ENCODE measurements at places on chromosomes 6 and 20.

DNA sequence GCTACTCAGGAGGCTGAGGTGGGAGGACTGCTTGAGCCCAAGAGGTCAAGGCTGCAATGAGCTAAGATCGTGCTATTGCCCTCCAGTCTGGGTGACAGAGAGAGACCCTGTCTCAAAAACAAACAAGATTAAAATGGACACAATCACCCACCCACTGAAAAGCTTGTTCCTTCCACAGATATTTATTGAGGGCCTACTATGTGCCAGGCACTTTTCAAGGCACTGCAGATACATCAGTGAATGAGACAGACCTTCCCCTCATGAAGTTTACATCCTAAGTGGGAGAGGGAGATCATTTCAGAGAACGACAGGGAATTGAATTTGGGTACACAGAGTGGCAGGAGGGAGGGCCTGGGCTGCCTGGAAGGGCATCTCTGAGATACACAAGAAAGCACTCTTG, 14.4 kb downstream of the RSPO4 start:
- DNase-seq = no peak

GRCh38 chr20:38001173-38001875, 31.9 kb downstream of the TTI1 start:
- peak; percentile 12 for DNase-seq

GRCh38 chr6:90466154-90466940, 120.5 kb downstream of the MAP3K7 start:
- DNase-seq = no peak

DNA sequence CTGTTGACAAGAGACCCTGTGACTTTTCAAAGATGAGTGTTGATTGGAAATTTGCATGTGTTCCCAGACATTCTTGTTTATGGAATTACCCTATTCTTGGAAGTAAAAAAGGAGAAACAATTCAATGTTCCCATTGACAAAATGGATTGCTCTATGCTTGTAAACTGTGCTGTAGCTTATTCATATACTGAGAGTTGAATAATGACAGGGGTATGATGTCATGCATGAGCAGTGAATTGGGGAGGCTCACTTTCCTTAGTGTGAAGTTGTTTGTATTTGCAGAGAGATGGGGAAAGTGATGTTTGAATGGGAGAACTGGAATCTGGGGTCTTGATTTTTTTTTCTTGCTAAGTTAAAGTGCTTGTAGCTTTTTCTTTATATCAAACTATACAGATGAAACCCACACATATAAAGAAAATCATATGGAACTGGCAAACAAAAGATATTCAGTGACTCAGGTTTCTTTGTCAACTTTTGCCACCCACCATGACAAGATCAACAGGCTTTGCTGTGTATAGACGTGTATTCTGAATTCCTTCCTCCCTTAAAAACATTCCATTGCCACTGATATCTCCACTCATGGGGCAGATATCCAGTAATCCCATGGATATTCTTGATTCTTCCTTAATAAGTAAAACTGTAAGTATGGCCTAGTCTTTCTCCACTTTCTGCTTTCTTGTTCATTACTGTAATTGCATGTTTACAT, 97.8 kb upstream of the JAG1 start:
- DNase-seq = no peak

DNA sequence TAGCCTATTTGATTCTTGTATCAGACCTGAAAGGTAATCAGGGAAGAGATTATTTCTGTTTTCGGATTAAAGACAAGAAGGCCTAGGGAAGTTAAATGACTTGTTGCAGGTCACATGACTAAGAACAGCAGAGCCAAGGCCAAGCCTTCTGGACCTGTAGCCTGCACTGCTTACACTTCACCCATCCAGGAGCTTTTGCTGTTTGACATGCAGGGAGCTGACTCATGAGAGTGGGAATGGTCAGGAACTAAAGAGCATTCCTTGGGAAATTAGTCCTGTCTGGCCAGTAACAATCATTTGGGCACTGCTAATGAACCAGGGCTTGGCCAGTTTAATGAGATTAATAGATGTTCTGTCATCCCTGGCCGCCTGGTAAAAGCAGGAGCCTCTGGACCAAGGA, 46.8 kb downstream of the EIF2S2 start:
- no peak for DNase-seq

- DNase-seq = no peak
Measured at GRCh38 chr20:19252451-19253120, 40.1 kb downstream of the SLC24A3 start.

DNA sequence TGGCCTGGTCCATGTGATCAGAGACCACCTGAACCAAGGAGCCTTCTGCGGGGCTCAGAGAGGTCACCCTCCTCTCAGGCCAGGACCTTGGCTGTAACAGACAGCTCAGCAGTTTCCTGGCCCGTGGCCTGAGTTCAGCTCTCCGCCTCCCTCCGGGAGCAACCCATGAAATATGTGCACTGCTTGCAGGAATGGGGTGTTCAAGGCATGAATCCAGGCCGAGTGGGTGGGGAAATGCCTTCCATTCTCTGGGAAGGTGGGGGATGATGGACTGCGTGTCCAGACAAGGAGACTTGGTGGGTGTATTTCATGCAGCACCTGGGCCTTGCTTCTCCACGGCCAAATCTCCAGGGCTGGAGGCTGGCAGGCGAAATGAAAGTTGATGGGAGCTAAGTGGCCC, 46.0 kb downstream of the SIRPA start:
- no peak for DNase-seq

DNA sequence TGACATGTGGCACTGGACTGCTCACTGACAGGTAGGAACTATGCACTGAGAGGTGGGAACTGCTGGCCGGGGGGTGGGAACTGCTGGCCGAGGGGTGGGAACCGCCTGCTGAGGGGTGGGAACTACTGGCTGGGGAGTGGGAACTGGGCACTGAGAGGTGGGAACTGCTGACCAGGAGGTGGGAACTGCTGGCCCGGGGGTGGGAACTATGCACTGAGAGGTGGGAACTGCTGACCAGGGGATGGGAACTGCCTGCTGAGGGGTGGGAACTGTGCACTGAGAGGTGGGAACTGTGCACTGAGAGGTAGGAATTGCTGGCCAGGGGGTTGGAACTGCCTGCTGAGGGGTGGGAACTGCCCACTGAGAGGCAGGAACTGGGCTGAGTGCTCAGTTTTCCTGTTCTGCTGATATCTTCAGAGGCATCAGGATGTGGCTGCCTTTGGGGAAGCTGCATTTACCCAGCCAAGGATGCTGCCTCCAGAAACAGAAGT, 90.2 kb downstream of the THBS2 start:
- no peak for DNase-seq

GRCh38 chr6:27684264-27685211, 211.6 kb upstream of the ZNF184 start:
- peak; percentile 66 for DNase-seq

DNA sequence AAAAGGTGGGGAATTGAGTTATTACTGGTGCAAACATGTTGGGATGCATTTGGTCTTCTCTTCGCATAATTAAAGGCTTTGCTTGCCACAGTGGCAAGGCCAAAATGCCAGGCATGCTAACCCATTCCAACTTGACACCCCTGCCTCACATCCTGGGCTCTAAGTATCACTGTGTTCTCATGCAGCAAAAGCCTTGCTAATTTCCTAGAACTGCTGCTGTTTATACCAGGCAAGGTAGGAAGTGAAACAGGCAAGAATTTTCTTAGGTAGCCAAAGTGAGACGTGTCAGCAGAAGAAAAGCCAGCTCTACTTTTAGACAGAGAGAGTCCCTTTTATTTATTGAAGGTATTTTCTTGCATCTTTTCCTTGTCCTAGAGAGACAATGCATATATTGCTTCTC, 41.2 kb downstream of the LYRM2 start:
- DNase-seq = no peak

DNA sequence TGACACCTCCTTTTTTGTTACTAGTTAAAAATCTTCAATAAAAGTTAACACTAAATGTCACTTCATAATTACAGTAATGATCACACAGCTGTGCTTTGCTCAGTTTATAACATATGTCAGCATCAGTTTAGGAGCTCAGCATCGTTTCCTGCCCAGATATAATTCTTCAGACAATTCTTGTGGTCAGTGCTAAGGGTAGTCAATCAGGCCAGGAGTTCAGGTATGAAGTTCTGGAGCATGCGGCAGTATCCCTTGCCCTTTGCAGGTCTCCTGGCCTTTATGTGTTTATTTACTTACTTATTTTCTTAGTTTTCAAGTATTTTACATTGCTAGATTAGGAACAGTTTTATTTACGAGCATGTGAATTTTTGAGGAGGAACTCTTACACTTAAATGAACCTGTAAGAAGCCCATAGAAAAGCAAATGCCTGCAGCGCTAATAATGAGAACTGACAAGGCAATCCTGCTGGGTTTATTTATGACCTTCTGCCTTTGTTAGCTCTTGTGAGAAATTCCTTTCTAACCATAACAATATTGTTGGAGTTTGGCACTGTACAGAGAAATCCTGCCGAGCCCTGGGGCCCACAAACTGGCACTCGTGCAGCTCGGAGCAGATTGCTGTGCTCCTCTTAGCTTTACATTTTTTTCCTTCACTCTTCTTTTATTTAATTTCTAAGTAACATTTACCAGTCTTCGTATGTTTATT, 252.8 kb downstream of the TMEM242 start:
- DNase-seq = no peak

GRCh38 chr20:39719293-39719692, 757.1 kb downstream of the DHX35 start:
- DNase-seq = no peak

DNA sequence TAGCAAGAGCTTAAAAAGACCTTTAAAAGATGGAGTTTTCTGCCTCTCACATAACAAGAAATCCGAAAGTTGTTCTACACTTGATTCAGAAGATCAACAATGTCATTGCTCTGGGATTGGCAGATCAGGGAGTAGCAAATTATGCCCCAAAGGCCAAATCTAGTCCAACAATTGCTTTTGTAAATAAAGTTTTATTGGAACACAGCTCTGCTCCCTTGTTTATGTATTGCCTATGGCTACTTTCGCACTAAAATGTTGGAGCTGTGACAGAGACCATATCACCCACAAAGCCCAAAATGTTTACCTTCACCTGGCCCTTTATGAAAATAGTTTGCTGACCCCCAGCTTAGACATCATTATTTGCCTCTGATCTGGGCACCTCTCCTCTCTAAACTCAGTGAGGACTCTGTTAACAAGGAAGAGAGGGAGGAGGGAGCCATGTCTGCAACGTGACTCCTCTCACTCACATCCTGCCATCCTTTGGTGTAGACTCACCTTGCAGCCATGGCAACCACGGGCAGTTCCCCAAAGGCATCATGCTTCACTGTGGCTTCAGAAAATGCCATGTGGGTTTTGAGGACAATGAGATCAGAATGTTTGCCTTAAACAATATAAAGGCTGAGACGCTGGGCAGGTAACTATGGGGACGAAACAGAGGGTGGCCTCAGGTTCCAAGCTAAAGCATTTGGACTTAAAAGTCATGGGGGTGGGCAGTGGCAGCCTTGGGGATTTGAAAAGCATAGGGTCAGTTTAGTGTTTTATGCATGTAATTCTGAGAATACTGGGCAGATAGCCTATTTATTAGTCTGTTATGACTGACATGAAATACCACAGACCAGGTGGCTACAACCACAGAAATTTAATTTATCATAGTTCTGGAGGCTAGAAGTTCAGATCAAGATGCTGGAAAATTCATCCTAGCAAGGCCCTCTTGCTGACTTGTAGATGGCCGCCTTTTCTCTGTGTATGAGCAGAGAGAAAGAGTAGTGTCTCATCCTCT, 149.7 kb upstream of the TNFAIP3 start:
- DNase-seq = peak; percentile 57

- no peak for DNase-seq
Measured at GRCh38 chr20:13271098-13271497, 50.0 kb downstream of the ISM1 start.

GRCh38 chr20:63403403-63404105, 42.4 kb upstream of the CHRNA4 start:
- no peak for DNase-seq

- DNase-seq = no peak
Measured at GRCh38 chr6:157755032-157755745, 67.9 kb upstream of the SNX9 start.

DNA sequence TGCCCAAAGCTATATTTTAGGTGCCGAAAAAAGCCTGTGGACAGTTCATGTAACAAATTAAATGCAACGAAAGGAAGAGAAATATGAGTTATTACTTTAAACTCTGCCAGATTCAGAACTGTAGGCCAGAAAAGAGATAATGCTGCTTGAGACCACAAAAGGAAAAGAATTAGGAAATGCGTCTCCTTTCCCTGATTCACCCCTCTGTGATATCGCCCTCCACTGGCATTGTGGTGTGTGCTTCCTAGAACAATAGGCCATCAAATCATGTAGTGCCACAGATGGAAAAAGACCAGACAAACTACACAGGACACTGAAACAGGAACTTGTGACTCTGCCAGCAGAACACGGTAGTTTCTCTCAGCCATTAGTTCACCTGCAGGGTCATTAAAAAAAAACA, 14.7 kb upstream of the LAMA4 start:
- DNase-seq = no peak

GRCh38 chr6:126086560-126086959, 100.2 kb downstream of the TRMT11 start:
- DNase-seq = no peak

DNA sequence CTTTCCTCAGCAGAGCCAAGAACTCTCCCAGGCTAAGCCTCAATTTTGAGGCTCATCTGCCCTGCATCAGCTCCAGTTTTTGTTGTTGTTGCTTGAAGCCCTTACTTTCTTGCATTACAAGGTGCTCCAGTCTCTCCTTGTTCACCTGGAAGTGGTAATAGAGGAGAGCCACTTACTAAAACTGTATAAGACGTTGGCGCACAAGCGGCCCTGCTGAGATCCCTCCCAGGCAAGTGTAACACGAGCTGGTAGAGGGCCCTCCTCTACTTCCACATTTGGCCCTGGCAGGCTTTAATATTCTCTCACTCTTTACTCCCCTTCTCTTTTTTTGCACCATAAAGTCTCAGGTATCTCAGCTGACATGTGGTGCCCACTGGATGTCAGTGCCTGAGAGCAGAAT, 19.5 kb downstream of the GCM2 start:
- no peak for DNase-seq

GRCh38 chr6:106163966-106164877, 78.1 kb downstream of the PRDM1 start:
- peak; percentile 58 for DNase-seq

- DNase-seq = no peak
Measured at GRCh38 chr6:108106261-108106660, 31.7 kb upstream of the OSTM1 start.

All from stimulated activated CD4-positive, alpha-beta T cell treated with anti-CD3 and anti-CD28 coated beads, Interleukin-12 subunit alpha, Interleukin-12 subunit beta, amount 100 ng/mL, for 48 hours (primary cell).